ENCODE measurements at places on chromosomes 12 and 14. TPM values are rescaled to one million over a fixed set of nuclear protein-coding genes. Genes with fewer than 3 reads are reported as not detected.

DNA sequence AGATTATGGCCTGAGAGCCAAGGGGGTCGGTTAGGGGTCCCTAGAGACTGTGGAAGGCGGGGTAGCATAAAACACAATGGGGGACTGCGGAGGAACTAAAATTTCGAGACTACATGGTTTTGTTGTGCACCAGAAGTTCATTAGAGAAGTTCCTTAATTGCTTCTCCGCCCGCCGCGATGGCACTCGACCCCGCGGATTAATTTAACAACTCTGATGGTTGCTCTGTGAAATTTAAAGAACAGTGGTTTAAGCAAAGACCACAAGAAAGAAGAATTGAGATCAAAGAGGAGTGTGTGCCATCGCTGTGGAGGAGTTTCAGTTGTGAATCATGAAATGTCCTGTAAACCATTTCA is 1.4 kb upstream of the CCDC88C start:
- DNase-seq = no peak
- H3K4me1 ChIP-seq = peaks cover 25% of the 10 kb centered on the region
- no peaks in the 10 kb centered on the region for H3K27me3 ChIP-seq
- H3K36me3 ChIP-seq = no peaks in the 10 kb centered on the region

GRCh38 chr14:52961060-52961639 is 10.3 kb upstream of the FERMT2 start:
- H3K27ac ChIP-seq = no peak overlapping the region
- no peak overlapping the region for H3K4me3 ChIP-seq
- H3K36me3 ChIP-seq = no peaks in the 10 kb centered on the region
- peak; percentile 74 for DNase-seq

DNA sequence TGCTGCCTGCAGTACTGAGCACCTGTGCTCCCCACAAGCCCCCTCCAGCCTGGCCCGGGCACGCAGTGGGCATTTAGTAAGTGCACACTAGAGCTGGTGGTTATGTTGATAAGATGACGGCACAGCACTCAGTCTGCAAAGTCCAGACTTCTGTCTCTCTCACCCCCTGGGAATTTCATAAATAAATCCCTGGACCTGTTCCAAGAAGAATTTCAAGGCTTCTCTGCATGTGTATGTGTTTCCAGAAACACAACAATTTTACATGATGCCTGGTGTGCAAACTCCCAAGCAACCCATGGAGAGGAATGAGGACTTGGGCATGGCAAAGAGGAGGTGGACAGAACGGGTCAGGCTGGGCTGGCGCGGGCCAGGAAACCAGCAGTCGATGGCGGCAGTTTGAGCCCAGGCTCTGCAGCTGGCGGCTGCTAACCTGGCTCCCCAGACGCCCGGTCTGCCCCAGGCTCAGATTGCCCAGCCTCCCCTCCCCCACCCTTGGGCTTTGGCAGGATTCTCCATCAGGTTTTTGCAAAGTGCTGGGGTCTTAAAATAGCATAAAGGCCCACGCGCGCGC is 10.4 kb upstream of the ACVR1B start:
- H3K27me3 ChIP-seq = no peaks in the 10 kb centered on the region
- H3K27ac ChIP-seq = no peak overlapping the region
- DNase-seq = no peak
- H3K4me1 ChIP-seq = no peaks in the 10 kb centered on the region
- no peaks in the 10 kb centered on the region for H3K36me3 ChIP-seq
- H3K4me3 ChIP-seq = no peak overlapping the region

- no peak overlapping the region for H3K4me3 ChIP-seq
- H3K27ac ChIP-seq = no peak overlapping the region
Measured at GRCh38 chr14:60315196-60315990, 66.4 kb downstream of the PPM1A start.

- H3K4me1 ChIP-seq = peaks cover 2% of the 10 kb centered on the region
- no peak overlapping the region for H3K27ac ChIP-seq
- DNase-seq = no peak
Measured at GRCh38 chr12:26031827-26032226, 73.3 kb downstream of the RASSF8 start.

DNA sequence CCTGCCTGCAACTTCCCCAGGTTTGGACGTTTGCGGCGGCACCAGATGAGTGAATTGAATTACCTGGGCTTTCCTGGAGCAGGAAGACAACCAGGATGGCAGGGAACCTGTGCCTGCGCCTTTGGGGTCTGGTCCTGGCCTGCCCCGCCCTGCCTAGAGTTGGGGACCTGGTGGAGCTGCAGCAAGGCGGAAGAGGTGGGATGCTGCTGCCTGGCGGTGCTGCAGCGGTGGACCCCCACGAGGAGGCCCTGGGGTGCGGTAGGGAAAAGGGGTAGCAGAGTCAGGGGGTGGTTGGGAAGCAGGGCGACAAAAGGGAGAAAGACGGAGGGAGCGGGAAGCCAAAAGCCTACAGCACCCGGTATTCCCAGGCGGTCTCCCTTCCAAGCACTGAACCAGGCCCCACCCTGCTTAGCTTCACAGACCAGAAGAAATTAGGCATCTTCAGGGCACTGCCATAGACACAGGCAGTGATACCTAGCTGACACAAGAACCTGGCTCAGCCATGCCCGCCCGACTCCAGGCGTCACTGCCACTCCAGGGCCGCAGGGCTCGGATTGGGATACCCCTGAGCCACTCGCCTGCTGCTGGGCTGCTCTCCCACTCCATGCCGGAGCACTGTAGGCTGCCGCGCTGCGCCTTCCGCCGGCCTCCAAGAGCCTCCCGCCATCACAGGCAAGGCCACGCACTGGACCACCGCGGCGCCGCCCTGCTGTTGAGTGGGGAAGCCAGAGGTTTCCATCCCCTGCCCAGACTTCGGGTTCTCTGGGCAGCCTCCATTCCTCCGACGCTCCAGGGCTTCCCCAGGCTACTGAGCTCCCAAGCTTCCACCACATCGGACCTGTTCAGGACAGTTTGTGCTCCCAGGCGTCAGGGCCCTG is 155.2 kb upstream of the ALG10B start:
- no peaks in the 10 kb centered on the region for H3K4me1 ChIP-seq
- no peaks in the 10 kb centered on the region for H3K27me3 ChIP-seq
- DNase-seq = no peak
- H3K27ac ChIP-seq = no peak overlapping the region
- no peaks in the 10 kb centered on the region for H3K36me3 ChIP-seq

DNA sequence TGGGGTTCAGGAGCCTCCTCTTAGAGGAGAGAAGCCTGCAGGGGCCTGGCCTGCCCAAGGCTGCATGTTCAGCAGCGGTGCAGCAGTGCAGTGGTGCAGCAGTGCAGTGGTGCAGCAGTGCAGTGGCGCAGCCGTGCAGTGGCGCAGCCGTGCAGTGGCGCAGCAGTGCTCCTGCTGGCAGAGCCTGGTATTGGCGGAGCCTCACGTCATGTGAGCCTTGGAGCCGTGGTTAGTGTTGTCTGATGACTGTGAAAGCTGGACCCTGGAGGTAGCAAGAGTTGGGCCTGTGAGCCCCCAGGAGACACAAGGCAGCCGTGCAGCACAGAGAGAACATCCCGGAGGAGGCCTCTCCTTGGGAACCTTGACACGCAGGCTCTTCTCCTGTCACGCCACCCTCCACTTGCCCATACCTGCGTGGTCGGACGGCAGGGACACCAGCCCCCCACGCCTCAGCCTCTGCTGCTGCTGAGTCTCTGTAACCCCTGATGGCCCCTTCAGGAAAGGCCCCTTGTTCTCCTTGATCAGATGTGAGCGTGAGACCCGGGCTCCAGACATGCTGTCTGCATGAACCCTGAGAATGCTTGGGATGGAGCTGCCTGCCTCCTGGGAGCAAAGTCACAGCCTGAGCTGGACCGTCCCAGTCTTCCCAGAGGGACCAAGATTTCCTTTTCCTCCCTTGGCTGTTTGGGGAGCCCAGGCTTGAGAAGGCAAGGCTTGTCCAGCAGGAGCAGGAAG is 193.7 kb downstream of the KIF26A start:
- H3K36me3 ChIP-seq = no peaks in the 10 kb centered on the region
- H3K4me3 ChIP-seq = no peak overlapping the region
- no peak for DNase-seq
- no peaks in the 10 kb centered on the region for H3K4me1 ChIP-seq

DNA sequence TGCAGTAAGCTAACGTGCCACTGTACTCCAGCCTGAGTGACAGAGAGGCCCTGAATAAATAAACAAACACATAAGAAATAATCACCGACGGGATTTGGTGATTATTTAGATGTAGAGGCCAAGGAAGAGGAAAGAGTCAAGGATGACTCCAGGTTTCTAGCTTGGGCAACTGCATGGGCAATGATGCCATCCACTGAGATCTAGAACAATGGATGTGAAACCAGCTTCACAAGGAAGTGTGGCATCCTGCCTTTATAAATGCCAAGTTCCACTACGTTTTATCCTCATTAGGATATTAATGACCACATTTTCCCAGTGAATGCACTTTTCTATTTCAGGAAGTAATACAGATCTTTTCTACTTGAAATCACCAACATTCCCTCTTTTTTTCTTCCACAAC is 10.9 kb upstream of the PTGER2 start:
- H3K27me3 ChIP-seq = peaks cover 10% of the 10 kb centered on the region
- H3K27ac ChIP-seq = no peak overlapping the region
- H3K4me1 ChIP-seq = no peaks in the 10 kb centered on the region
- no peak for DNase-seq
- H3K36me3 ChIP-seq = no peaks in the 10 kb centered on the region
- no peak overlapping the region for H3K4me3 ChIP-seq

- no peaks in the 10 kb centered on the region for H3K27me3 ChIP-seq
- no peak for DNase-seq
- H3K4me3 ChIP-seq = no peak overlapping the region
- no peaks in the 10 kb centered on the region for H3K4me1 ChIP-seq
- no peaks in the 10 kb centered on the region for H3K36me3 ChIP-seq
Measured at GRCh38 chr12:58496411-58497190, 423.7 kb downstream of the LRIG3 start.

GRCh38 chr12:25014961-25015360 is 66.1 kb upstream of the BCAT1 start:
- no peak for DNase-seq
- H3K4me3 ChIP-seq = no peak overlapping the region
- peaks cover 3% of the 10 kb centered on the region for H3K27me3 ChIP-seq
- no peak overlapping the region for H3K27ac ChIP-seq
- H3K36me3 ChIP-seq = no peaks in the 10 kb centered on the region
- H3K4me1 ChIP-seq = no peaks in the 10 kb centered on the region

DNA sequence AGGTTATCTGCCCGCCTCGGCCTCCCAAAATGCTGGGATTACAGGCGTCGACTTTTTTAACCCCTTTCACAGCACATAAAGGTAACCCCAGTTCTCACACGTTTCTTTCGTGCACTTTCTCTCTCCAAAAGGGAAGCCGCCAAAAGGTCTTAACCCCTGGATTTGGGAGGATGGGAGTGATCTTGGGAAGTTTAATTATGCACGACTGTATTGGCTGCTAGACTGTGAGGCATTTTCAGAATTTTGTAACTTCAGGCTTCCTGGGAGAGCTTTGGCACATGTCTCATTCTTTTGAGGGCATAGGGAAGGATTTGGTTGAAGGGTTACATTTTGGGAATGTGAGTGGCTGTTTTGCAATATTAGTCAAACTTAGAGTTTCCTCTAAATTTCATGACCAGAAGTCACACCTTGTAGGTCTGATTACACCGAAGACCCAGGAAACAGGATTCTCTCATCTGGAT is 1.4 kb upstream of the SMARCC2 start:
- peaks cover 20% of the 10 kb centered on the region for H3K4me1 ChIP-seq
- H3K27me3 ChIP-seq = no peaks in the 10 kb centered on the region
- peaks cover 3% of the 10 kb centered on the region for H3K36me3 ChIP-seq
- H3K4me3 ChIP-seq = peak overlapping the region; percentile 53
- no peak overlapping the region for H3K27ac ChIP-seq
- no peak for DNase-seq

- H3K27ac ChIP-seq = peak overlapping the region; percentile 98
- H3K27me3 ChIP-seq = no peaks in the 10 kb centered on the region
- H3K36me3 ChIP-seq = no peaks in the 10 kb centered on the region
- DNase-seq = peak; percentile 73
- peaks cover 33% of the 10 kb centered on the region for H3K4me1 ChIP-seq
Measured at GRCh38 chr12:65170209-65170881, 962 bp downstream of the LEMD3 start.

DNA sequence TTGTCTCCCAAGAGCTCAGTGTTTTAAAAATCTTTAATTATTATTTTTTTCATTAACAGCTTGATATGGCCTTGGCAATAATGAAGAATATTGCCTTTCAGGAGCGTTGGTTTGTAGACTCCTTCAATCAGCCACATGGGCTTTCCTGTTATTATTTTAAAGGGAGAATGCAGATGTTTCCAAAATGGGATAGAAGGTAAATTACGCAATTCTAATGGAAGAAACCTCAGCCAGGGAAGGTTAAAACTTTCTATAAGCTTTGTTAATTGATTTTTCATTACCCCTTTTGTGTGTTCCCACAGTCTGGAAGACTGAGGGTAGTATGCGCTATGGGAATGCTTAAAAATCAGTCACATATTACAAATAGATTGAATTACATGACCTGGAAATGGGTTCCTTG is 188.4 kb upstream of the NAV3 start:
- H3K4me3 ChIP-seq = no peak overlapping the region
- no peaks in the 10 kb centered on the region for H3K36me3 ChIP-seq
- no peaks in the 10 kb centered on the region for H3K27me3 ChIP-seq
- no peak for DNase-seq

DNA sequence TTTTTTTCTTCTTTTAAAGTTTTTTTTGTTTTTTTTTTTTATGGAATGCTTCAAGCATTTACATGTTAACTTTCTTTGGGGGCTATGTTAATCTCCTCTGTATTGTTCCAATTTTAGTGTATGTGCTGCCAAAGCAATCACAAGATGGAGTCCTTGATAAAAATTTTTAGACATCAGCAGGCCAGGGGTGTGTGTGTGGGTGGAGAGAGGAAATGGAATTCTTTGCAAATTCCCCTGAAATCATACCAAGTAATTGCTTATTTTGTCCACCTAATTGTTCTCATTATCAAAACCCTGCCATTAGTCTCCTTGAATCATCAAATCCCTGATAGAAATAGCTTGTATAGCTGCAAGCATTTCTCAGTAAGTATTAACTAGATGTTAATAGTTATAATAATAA is 21.7 kb downstream of the RNF212B start:
- no peaks in the 10 kb centered on the region for H3K36me3 ChIP-seq
- H3K4me3 ChIP-seq = no peak overlapping the region
- H3K4me1 ChIP-seq = no peaks in the 10 kb centered on the region

GRCh38 chr14:61494018-61494417 is 172.6 kb downstream of the PRKCH start:
- H3K27ac ChIP-seq = no peak overlapping the region
- DNase-seq = no peak
- H3K36me3 ChIP-seq = peaks cover 9% of the 10 kb centered on the region
- peaks cover 28% of the 10 kb centered on the region for H3K4me1 ChIP-seq

BRF1 gene
- 18.6 TPM for polyA plus RNA-seq

ZNF140 gene
- polyA plus RNA-seq = 7.6 TPM

RTL1 gene
- polyA plus RNA-seq = not detected

CD69 gene
- 4.4 TPM for polyA plus RNA-seq

MYH6 gene
- not detected for polyA plus RNA-seq

Measured in endothelial cell of umbilical vein (primary cell).